ENCODE measurements at places on chromosomes 5 and 9. TPM values are rescaled to one million over a fixed set of nuclear protein-coding genes. Genes with fewer than 3 reads are reported as not detected.
A peak's percentile ranks its signal among the peaks of the same experiment; 100 is the strongest.

DNA sequence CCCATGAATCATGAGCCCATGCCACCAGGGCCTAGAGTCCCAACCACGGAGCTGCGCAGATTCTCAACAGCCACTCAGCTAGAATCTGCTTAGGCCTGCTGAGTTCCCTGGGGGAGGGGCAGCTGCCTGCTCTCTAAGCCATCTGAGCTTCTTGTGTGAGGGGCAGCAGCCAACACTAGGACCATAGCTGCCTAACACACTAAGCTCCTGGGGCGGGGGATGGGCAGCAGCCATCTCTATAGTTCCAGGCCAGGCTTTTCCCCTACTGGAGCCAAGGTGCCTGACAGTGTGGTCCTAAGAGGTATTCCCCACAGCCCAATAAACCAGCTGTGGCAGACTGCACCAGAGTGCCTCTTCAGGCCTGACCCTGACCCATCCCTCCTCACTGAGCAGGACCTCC lies 255.9 kb upstream of the ACO1 start:
- DNase-seq, result no peak

GRCh38 chr9:123686829-123687192 lies 243.1 kb downstream of the DENND1A start:
- DNase-seq, result no peak

DNA sequence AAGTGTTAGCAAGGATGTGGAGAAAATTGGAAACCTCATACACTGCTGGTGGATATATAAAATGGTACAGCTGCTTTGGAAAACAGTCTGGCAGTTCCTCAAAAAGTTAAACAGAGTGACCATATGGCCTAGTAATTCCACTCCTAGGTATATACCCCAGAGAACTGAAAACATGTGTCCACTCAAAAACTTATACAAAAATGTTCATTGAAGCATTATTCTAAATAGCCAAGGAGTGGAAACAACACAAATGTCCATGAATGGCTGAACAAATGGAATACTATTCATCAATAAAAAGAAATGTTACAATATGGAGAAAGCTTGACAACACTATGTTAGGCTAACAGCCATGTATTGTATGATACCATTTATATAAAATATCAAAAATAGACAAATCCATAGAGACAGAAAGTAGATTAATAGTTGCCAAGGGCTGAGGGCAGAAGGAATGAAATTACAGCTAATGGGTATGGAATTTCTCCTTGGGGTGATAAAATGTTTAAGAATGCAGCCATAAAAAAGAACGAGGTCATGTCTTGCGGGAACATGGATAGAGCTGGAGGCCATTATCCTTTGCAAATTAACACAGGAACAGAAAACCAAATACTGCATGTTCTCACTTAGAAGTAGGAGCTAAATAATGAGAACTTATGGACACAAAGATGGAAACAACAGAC lies 33.6 kb upstream of the FBP1 start:
- DNase-seq, result no peak

DNA sequence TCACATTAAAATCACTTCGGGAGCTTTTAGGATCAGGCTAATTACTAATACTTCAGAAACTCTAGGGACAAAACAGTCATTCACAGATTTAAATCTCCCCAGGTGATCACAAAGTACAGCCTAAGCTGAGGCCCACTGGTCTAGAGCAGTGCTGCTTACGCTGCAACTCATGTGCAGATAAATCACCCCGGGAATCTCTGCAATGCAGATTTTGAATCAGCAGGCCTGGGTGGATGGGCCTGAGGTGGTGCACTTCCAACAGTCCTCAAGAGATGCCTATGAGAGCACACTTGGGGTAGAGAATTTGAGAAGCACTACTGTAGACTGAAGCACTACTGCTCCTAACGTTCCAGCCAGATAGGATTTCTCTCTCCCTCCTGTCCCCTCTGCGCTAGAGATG lies 28.4 kb downstream of the CSF1R start:
- no peak for DNase-seq

DNA sequence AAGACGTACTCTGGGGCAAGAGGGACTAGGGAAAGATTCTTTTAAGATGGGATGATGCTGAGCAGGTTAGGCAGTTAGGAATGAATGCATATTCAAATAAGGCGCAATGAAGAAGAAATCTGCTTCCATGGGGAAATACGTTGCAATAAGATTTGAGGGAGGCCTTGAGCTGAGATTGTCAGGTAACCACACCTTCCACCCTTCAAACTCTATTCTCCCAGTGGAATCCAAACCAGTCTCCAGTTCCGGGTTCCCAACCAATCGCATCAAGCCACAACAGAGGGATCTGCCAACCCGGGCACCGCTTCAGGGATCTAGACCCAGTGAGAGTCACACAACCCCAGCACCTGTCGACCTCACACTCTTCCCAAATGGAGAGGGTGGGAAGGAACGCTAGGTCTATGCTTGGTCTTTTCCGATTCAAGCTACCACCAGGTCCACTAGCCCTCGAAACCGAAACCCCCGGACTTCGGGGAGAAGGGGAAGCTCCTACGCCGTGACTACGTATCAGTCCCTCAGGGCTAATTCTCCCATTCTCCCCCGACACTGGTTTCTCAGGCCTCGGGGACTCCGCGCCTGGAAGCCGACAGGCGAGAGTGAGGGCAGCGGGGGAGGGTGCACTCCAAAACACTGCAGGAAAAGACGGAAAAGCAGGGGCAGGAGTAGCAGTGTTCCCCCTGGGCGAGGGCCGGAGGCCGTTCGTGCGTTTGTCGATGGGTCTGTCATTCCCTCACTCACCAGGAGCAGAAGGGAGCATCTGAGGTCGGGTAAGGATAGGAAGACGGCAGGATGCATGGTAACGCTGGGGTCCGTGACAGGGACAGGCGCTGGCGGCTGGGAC lies 534 bp downstream of the ERP44 start:
- peak; percentile 54 for DNase-seq

DNA sequence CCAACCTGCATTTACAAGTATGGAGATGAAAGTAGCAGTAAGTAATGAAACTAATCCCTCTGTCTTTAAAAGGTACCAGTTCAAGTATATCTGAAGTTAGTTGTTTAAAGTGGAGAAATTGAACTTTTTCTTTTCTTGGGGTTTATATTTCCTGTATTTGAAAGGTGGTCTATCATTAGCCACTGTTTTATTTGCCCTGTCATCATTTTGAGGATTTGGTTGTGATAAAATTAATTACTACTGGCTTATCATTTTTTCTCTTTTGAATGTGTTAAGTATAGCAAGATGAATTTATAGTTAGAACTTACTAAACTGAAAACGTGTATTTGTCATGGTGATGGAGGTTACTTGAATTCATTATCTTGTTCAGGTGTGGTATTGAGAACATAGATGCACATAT lies 25.1 kb downstream of the NCBP1 start:
- DNase-seq, result no peak

- no peak for DNase-seq
These were observed 69.2 kb downstream of the PDZD2 start for GRCh38 chr5:31708089-31708488.

GRCh38 chr5:172758077-172758833 lies 12.7 kb downstream of the DUSP1 start:
- DNase-seq, result no peak

GRCh38 chr9:76564297-76564696 lies 105.3 kb downstream of the GCNT1 start:
- no peak for DNase-seq

DNA sequence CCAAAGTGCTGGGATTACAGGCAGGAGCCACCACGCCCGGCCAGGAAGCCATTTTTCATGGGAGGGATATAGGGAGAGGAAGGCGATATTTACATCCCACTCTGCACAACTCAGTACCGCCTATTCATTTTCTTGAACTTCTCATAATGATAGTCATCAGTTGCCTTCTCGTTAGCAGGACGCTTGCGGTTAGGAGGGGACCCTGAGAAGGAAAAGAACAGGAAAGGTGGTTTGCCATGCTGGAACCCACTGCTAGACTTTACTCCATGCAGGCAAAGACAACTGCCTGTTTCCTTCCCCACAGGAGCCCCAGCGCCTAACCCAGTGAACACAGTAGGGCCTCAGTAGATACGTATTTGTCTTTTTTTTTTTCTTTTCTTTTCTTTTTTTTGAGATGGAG lies 4.1 kb upstream of the TOR1A start:
- no peak for DNase-seq

DNA sequence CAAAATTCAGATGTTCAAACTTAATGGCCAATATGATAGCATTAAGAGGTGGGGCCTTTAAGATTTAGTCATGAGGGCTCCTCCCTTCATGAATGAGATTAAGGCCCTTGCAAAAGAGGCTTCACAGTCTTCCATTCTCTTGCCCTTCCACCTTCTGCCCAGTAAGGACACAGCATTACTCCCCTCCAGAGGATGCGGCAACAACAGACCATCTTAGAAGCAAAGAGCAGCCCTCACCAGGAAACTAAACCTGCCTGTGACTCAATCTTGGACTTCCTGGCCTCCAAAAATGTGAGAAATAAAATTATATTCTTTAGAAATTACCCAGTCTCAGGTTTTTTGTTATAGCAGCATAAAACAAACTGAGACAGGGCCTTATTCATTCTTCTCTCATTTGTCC lies 8.2 kb downstream of the AP3B1 start:
- no peak for DNase-seq

Gene SPATA31E1
- not detected for total RNA-seq

Gene TXNDC8
- total RNA-seq, result not detected

Gene OR1Q1
- total RNA-seq, result not detected

Gene MSX2
- total RNA-seq, result 2.3 TPM

Gene PCSK5
- 5.6 TPM for total RNA-seq

Gene AK8
- 0.74 TPM for total RNA-seq

Gene KIF24
- total RNA-seq, result 0.63 TPM

All from left ventricle myocardium inferior (tissue), 1 donor.